Cardiac fibroblast (primary cell): ENCODE measurements at places on chromosomes 6 and 20.

GRCh38 chr6:168121303-168121665, 42.3 kb upstream of the FRMD1 start:
- no peak for DNase-seq

DNA sequence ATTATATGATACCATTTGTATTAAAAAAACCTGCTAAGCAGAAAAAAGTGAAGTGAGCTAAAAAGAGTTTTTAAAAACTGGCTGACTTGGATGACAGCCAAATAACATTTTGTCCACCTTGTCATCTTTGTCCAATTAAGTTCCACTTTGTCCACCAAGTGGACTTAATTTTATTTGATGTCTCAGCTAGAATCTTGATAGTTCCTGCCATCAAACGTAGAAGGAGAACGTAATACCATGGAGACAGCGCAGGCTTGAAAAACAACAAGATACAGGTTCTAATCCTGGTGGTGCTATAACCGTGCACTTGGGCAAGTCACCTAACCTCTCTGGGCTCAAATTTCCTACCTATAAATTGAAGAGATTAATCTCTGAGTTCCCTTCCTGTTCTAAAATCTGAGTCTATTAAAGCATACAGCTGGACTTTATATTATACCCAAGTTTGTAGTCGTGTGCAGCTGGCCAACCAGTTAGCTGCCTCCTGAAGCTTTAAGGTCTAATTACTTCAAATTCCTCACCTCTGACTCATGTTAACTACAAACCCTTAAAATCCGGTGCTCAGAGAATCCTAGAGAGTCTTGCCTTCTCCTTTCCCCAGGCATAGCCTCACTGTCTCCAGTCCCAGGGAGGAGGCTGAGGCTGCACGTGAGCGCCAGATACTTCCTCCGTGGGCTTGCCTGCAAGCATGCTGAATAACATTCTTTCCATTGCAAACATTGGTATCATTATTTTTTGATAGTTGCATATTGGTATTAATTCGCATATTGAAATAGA, 16.8 kb downstream of the TMEM244 start:
- DNase-seq = peak; percentile 64

DNA sequence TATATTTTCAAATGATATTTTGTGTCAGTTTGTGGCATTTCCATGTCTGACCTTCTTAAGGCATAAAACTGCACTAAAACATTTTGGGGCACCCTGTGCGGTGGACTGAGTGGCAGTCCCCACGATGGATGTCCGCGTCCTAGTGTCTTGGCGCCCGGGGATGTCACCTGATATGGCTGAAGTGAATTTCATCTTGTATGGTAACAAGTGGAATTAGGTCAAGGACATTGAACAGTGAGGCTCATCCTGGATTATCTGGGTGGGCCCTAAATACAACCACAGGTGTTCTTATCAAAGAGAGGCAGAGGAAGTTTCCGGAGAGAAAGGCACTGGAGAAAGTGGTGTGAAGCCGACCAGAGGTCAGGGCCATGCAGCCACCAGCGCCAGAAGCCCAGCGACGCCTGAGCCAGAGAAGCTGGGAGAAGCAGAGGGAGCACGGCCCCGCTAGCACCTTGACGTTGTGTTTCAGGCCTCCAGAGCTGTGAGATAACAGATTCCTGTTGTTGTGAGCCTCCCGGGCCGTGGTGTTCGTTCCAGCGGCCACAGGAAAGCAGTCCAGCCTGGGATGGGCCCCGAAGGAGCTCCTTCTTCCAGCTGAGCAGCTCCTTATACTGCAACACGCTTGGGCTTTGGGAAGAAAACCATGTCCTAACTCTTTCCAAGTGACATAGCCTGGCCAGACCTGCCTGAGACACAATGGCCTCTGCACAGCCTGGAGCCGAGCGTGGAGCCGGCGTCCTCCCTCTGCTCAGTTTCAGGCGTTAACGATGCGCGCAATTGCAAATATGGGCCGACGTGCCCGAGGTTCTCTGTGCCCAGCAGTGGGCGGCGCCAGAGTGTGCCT, 22.5 kb downstream of the THBS2 start:
- DNase-seq = no peak

DNA sequence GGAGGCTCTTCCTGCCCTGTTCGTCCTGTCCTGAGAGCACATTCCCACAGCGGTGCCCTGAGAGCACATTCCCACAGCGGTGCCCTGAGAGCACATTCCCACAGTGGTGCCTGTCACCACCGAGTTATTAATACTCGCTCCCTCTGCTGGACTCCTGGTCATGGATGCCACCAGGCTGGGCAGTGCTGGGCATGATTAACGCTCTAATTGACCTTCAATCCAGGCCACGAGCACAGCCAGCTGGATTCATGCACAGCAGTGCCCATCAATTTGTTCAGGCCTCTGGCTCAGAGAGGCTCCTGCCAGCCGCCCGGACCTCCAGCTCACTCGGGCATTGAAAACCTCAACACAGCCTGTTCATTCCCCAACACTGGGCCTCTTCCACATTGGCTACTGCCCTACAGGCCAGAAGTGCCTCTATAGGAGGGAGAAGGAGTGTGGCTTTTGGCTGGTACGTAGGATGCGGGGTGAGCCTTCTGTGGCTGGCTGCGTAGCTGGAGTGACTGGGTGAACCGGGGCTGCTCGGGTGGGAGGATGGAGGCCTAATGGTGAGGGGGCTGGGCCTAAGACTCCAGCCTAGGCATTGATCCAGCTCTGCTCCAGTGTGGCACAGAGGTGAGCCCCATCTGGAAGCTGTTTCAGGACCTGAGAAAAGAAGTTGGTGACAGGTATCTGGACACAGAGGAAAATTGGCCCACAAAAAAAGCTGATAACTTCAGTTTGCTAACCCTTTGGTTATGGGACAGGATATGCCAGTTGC, 9.3 kb downstream of the IP6K3 start:
- no peak for DNase-seq
